Activated CD4-positive, alpha-beta T cell treated with anti-CD3 and anti-CD28 coated beads, Interleukin-2, amount 50 U/mL, for 24 hours (primary cell): ENCODE measurements at places on chromosomes 1 and 21.

DNA sequence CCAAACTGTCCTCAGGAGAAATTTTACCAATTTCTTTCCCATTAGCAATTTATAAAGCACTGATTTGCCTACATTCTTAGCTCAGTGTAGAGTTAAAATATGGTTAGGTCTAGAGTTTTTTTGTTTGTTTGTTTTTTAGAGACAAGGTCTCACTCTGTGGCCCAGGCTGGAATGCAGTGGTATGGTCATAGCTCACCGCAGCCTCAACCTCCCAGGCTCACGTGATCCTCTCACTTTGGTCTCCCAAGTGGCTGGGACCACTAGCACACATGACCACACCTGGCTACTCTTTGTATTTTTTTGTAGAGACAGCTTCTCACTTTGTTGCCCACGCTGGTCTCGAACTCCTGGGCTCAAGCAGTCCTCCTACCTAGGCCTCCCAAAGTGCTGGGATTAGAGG lies 10.6 kb upstream of the RALGPS2 start:
- DNase-seq, result no peak

GRCh38 chr1:35069746-35070145 lies 9.4 kb upstream of the ZMYM1 start:
- DNase-seq, result no peak

DNA sequence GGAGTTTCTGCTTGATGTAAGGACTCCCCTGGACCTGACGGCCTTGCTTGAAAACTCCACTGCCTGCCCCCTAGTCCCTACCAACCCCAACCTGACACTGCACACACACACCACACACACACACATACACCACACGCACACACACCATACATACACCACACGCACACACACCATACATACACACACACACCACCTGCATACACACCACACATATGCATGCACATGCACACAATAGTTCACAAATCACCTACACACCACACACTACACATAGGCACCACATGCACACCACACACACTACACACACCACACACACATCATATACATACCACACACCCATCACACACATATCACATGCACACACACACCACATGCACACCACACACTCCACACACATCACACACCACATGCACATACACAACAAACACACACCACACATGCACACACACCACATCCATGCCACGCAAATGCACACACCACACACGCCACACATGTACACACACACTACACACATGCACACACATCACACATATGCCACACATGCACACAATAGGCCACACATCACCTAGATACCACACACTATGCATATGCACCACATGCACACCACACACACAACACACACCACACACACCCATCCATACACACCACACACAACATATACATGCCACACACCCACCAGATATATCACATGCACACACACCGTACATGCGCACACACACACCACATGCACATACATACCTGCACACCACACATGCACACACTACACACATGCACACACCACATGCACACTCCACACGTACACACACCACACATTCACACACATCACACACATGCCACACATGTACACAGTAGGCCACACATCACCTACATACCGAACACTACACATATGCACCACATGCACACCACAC lies 3.7 kb downstream of the CASQ1 start:
- DNase-seq, result no peak

- DNase-seq, result no peak
These were observed 84.9 kb upstream of the CXADR start for GRCh38 chr21:17427831-17428483.

DNA sequence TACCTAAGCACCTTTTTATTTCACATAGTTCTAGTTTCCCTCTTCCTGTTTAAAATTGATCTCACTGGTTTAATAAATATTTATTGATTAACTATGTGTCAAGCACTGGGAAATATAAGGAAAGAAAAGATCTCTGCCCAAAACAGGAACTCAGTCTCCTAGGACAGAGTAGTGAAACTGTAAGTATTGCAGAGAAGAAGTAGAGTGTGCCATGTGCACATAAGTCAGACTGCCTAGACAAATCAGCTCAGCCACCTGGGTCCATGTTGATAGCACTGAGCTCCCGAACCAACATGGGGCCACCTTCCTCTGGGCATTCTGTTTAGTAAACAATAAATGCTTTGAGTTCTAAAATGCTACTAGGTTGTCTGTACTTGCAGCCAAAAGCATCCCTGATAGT lies 9.8 kb upstream of the SSX2IP start:
- no peak for DNase-seq

GRCh38 chr1:177163844-177164379 lies 600 bp downstream of the ASTN1 start:
- DNase-seq, result no peak

DNA sequence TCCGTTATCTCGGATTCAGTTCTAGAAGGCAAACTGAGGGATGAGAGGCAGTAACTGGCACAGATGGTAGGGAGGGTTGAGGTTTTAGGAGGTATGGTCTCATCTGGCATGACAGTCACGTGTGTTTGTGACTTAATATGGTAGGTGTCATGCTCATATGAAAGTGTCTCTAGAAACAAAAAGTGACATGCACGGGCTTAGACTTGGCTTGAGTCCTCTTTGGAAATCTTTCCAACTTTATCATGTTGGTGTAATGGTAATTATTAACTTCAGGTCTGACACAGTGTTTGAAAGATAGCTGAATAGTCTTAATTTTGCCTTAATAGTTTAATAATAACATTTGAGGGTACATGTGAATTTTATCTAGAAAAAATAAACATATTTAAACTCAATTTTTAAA lies 218.1 kb downstream of the FMN2 start:
- DNase-seq, result no peak

GRCh38 chr1:161791904-161792655 lies 26.0 kb downstream of the ATF6 start:
- no peak for DNase-seq
